ENCODE measurements at places on chromosomes 11 and 22.

GRCh38 chr11:763073-763463 is 14.2 kb downstream of the GATD1 start:
- DNase-seq, result no peak

- DNase-seq, result no peak
These were observed 88.6 kb downstream of the ST3GAL4 start for GRCh38 chr11:126444072-126444471.

DNA sequence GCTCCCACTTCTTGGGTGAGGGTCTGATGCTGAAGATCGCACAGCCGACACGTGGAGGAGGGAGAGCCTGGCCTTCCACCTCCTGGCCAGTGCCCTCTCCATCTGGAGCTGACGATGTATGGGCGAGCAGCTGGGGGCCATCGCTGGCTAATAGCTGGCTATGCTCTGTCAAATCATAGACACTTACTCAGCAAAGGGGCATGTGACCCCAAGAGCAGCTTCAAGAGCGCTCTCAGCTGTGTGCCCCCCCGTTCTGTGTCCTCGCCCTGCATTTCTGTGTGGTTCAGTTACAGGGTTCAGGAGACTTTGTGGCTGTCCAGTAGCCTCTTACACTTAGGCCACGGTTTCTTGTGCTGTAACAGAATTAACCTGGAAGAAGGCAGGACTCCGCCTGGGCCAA is 26.4 kb downstream of the FBLN1 start:
- DNase-seq, result no peak

GRCh38 chr11:32870676-32871075 is 21.9 kb upstream of the QSER1 start:
- DNase-seq, result peak; percentile 13

DNA sequence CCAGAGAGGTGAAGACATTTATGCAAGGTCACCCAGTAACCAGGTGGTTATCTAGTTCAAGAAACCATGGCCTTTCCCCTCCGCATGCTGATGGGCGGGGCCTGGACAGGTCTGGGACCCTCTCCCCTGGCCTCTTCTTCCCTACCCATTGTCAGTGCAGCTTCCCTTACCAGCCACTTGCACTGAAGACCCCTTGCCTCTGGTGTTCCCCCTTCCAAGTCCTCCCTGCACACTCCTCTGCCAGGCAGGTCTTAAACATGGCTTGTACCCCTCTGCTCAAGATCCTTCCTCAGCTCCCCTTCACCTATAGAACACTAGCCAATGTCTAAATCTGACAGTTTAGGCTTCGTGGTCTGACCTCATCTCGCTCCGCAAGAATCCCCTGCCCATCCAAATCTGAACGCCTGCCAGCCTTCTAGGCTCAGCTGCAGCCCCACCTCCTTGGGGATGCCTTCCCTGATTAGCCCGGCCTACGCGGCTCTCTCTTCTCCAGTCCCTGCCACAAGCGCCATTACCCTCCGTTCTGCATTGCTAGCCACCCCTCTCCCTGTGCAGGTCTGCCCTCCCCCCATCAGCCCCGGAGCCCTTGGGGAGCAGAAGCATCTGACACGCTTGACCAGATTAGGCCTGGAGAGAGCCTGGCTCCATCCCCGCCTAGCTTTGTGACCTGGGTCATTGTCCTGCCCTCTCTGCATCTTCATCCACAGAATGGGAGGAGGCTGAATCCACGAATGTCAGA is 213.8 kb downstream of the DSCAML1 start:
- DNase-seq, result no peak

GRCh38 chr11:22449441-22449840 is 111.3 kb downstream of the SLC17A6 start:
- no peak for DNase-seq

DNA sequence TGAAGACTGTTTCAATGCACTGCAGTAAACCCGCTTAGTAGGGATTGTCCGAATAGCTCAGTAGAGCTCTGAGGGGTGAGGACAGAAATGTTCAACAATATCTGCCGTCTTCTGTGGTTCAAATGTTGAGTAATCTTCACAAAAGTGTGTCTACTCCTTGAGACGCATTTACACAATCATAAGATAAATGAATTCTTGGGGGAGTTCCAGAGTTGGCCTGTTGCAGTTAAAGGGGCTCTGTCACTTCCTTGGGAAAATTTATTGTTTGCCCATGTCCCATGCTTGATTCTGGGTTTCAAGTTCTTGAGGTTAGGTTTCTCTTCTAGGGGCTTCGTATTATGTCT is 614 bp downstream of the ANO3 start:
- DNase-seq, result no peak

DNA sequence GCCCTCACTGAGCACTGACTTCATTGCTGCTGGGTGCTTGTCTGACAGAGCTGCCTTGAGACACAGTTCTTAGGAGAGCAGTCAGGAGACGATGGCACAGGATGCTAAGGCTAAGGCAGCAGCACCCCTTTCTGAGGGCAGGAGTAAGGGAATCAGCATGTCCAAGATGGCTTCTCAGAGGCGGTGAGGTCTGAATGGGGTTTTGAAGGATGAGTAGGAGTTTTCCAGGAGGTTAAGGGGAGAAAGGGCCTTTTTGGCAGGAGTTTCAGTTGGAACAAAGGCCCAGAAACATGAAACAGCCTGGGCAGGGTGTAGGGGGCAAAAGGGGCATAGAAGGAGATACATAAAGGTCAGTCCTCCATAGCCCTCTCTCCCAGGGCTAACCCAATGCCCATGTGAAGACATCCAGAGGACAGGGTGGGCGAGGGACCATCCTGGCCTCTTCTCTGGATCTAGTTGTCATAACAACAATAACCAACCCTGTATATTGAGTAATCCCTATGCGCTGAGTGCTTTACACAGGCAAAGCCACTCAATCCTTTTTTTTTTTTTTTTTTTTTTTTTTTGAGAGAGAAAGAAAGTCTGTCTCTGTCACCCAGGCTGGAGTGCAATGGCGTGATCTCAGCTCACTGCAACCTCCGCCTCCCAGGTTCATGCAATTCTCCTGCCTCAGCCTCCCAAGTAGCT is 19.0 kb downstream of the CYTH4 start:
- DNase-seq, result no peak

DNA sequence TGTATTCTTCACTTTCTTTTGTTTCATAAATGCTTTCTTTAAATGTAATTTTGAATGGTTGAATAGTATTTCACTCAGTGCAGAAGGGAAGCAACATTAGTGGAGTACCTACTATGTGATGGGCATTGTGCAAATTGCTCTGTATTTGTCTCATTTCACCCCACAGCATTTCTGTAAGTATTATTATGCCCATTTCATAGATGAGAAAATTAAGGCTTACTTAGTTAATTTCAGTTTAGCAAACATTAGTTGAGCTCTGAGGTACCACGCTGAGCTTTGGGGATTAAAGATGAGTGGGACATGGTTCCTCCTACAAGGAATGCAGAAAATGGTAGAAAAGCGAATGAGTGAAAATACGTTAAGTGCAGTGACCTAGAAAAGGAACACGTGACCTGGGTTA is 58.1 kb downstream of the SWAP70 start:
- DNase-seq, result no peak

DNA sequence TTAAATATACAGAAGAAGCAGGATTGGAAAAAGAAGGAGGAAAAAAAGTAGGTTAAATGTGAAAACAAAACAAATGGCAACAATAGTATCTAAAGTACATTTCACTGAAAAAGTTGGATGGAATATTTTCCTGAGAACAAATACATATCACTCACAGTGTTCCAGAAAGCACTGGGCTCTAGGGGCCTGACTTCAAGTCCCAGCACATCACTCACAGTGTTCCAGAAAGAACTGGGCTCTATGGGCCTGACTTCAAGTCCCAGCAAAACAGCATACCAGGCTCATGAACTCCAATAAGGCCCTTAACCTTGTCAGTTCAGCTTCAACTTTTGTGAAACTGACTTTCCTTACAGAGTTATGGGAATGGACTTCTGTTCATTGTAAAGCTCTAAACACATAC is 46.0 kb upstream of the CCDC34 start:
- no peak for DNase-seq

DNA sequence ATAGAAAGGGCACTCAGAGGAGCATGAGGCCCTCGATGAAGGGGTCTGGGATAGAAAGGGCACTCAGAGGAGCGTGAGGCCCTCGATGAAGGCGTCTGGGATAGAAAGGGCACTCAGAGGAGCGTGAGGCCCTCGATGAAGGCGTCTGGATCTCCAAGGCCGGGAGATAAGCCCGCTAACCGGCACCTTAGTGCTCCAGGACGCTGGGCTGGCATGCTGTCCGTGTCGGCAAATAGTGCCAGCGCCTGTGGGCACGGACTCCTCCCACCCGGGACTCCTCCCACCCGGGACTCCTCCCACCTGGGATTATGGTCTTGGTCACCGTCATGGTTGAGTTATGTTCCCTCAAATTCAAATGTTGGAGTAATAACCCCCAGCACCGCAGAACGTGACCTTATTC is 725.3 kb downstream of the BRD1 start:
- no peak for DNase-seq

DNA sequence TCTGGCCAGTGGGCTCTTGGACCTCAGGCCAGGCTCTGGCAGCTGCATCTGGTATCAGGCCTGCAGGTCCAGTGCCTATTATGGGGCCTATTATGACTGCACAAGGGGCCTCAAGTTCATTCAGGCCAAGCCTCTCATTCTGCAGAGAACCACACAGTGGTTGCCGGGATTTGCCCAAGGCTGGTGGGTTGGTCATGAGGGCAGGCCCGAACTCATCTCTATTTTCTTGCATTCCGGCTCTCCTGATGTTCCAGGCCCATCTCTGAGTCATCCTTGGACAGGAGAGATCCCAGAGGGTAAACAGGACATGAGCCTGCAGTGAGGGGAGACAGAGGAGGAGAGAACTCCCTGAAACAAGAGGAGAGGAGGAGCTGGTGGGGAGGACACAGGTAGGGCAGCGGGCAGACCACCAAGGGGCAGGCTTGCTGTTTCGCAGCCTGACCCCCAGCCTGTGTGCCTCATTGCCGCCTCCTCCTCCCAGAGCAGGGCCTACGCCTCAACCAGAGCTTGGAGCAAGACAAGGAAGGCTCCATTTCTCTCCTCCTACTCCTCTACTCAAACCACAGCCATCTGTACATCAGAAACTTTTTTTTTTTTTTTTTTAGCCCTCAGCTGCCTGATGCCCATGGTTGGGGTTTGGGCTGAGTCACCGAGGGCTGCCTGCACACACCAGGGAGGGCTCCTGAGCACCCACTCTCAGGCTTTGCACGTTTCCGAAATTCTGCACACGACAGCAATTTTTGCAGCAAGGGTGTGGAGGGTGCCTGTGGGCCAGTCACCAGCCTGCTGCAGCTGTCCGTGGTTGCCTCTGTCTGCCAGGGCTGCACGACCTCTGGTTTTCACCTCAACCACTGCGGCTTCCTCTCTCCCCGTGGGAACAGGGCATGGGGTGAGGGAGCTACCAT is 12.7 kb upstream of the TREH start:
- peak; percentile 28 for DNase-seq

DNA sequence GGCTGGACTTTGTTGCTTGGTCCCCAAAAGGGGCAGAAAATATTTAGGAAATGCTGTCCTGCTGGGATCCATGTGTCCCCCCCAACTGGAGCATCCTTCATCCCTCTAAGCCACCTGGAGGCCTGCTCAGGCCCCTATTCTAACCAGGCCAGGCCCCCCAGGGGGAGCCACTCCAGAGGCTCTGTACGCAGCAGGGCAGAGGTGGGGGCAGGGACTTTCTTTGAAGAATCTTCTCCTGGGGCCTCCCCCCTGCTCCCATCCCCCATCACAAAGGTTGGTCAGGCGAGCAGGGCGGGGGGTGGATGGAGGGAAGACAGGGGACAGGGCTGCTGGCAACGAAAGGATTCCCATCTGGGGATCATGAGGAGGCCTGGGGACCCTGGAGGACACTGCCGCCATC is 170.8 kb downstream of the MN1 start:
- no peak for DNase-seq

DNA sequence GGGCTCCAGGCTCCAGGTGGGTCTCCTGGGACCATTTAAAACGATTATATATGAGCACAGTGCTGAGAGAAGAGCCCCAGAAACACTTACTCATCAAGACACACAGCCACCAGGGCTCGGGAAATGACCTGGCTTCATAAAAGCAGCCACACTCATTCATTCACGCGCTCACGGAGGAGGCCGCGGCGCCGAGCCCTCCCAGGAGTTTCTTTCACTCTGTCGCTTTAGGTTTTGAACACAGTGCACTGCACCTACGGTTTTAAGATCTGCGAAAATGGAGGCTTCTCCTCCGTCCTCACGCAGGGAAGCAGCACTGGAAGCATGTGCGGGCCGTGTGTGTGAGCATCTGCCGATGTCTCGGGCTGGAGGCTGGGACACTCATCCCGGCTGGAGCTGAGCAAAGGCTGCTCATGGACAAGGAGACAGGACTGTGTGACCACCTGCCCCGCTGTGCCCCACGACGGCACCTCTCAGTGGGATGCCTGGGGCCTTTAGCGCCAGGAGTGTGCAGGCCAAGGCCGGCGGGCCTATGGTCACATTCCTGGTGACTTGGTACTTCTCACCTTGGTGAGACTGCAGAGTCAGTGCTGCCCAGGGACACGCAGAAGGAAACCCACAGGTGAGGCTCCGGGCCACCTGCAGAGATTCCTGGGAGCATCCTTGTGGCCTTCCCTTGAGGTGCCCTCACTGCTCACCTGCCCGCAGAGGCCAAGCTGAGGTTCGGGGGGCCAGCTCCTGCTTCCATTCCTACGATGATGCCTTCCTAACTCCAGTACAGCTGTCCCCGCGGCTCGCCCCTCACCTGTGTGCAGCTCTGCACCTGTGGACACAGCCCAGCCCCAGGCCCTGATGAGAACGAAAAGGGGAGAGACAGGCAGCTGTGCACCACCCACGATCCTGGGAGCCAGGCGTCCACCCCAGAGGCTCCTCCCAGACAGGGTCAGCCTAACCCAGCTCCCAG is 872.0 kb downstream of the BRD1 start:
- DNase-seq, result no peak

GRCh38 chr11:6127881-6128280 is 20.4 kb downstream of the OR56B4 start:
- DNase-seq, result no peak

DNA sequence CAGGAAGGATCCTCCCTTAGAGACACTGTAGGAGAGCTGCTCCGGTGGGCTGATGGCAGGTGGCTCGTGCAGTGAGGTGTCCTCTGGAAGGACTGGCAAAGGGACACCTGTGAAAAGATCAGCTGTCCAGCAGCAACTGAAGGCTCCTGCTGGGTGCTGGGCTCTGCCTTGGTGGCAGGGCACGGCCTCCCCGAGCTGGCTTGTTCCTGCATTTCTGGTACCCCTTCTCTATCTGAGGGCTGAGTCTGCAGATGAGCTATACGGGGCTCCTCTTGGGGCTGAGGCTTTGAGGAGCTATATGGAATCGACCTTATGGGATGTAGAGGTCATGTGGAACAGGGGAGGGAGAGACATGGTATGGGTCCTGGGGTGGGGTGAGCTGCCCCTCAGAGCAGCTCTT is 875.8 kb downstream of the BRD1 start:
- no peak for DNase-seq

- no peak for DNase-seq
These were observed 76.8 kb downstream of the C11orf58 start for GRCh38 chr11:16815047-16815767.

- DNase-seq, result peak; percentile 73
These were observed 3.8 kb upstream of the ADORA2A start for GRCh38 chr22:24423519-24424000.

- DNase-seq, result no peak
These were observed 1260.3 kb downstream of the BRD1 start for GRCh38 chr22:48567213-48567975.

- DNase-seq, result no peak
These were observed 146.5 kb downstream of the ELP4 start for GRCh38 chr11:31656051-31656450.

- no peak for DNase-seq
These were observed 134.6 kb upstream of the TEAD1 start for GRCh38 chr11:12539572-12539971.

GRCh38 chr22:46239261-46240048 is 10.6 kb downstream of the CDPF1 start:
- no peak for DNase-seq

- peak; percentile 57 for DNase-seq
These were observed 17.5 kb downstream of the ATG16L2 start for GRCh38 chr11:72831521-72832300.

All from stimulated activated CD4-positive, alpha-beta T cell treated with anti-CD3 and anti-CD28 coated beads, Interleukin-12 subunit alpha, Interleukin-12 subunit beta, amount 100 ng/mL, for 4 hours (primary cell).